ENCODE measurements at places on chromosomes 2 and 18. TPM values are rescaled to one million over a fixed set of nuclear protein-coding genes. Genes with fewer than 3 reads are reported as not detected.

ERICH2 gene
- polyA plus RNA-seq = not detected

ANKRD30BL gene
- polyA plus RNA-seq = not detected

TMEFF2 gene
- polyA plus RNA-seq = 0.08 TPM

DNAJC5G gene
- polyA plus RNA-seq = 0.05 TPM

TEX44 gene
- polyA plus RNA-seq = not detected

ZSWIM2 gene
- not detected for polyA plus RNA-seq

MATN3 gene
- polyA plus RNA-seq = 0.14 TPM
